Upper lobe of left lung (tissue), 6 donors: ENCODE measurements at places on chromosomes 7 and 10. TPM values are rescaled to one million over a fixed set of nuclear protein-coding genes. Genes with fewer than 3 reads are reported as not detected.

DNA sequence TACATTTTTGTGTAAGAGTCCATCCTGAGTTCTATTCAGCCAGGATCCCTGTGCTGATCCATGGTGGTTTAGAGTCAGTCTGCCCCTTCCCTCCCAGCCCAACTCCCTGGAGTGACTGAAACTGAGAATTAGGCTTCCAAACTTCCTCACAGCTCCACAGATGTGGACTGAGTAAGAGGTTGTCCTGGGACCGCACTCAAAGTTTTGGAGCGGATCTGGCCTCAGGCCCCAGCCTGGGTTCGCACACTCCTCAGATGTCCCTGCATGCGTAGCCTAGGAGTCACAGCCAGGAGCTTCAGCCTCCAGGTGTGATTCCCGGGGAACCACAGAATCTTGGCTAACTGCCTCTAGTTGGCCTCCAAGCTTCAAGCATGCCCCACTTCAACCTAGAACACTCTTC lies 218.1 kb downstream of the C7orf25 start:
- DNase-seq: peak; percentile 6

DNA sequence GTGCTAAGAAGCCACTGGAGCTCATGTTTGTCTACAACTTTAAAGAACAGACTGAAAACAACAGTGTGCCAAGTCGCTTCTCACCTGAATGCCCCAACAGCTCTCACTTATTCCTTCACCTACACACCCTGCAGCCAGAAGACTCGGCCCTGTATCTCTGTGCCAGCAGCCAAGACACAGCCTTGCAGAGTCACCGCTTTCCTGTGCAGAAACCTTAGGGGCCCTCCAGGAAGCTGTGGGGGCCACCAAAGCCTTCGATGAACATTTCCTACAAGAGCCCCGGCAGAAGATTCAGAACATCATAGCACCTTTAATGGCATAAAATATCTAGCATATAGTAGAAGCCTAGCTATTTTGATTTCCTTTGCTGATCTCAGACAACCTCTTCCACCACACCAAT lies 88.0 kb upstream of the PRSS58 start:
- no peak for DNase-seq

THSD7A gene
- 5.1 TPM for total RNA-seq

CCDC172 gene
- total RNA-seq: not detected

DNA sequence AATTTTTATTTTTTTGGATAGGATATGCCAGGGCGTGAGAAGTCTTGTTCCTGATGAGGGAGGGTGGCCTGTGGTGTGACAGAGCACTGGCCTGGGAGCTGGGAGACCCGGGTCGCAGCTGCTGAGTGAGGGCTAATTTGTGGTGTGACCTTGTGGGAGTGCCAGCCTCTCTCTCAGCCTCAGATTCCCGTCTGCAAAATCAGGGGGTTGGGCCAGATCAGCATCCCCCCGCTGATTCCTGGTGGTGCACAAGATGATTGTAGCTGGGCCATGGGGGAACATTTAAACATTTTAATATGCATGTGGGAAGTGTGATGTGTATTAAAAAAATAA lies 14.9 kb downstream of the TSPAN15 start:
- no peak for DNase-seq

DNA sequence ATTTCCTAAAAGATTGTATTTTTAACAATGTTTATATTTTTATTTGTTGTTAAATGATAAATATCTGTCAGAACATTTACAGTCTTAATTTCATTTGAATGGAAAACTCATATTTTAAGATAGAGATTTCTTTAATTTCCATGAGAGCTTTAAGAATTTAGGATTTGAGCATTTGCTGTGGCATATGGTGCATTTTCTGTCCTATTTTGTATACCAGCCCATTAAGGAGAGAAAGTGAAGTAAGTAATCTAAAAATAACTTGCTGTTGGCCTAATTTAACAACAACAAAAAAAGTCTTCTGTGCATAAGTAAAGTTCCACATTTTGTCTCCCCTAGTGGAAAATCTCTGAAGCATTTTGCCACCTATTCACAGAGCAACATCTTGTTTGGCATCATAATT lies 190.9 kb upstream of the PPP1R3A start:
- DNase-seq: no peak

- DNase-seq: no peak
Measured at GRCh38 chr7:47743965-47744591, 162.2 kb upstream of the TNS3 start.

DNA sequence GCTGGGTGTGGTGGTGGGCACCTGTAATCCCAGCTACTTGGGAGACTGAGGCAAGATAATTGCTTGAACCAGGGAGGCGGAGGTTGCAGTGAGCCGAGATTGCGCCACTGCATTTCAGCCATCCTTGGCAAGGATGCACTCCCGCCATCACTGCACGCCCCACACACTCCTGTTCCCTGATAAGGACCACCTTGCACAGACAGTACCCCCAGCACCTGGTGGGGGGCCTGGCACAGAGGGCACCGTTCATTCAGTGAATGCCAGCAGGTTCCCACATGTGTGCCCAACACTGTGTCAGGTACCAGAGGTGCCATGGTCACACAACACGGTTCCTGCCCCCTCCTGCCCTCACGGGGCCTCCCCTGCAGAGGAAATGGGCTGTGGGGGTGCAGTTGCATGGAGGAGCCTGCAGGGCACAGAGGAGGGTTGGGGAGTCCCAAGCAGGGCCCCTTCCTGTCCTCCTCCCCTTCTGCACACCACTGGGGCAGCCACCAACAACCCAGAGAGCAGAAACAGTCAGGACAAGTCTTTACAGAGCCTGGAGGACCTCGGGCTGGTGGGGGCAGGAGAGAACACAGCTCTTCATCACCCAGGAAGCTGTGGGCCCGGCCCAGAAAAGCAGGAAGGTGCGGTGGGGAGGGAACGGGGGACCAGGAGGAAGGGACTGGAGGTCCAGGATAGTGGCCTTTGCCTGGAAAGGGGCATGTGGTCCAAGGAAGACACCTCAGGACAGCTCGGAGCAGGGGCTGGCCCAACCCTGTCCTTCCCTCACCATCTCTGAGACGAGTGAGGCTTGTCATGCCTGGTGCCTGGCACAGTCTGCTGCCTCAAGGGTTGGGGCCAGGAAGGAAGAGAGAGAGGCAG lies 7.1 kb downstream of the CRYGN start:
- DNase-seq: peak; percentile 41

GRCh38 chr10:124640538-124641231 lies 103.5 kb downstream of the FAM53B start:
- DNase-seq: peak; percentile 89

PNLIPRP2 gene
- not detected for total RNA-seq

DNA sequence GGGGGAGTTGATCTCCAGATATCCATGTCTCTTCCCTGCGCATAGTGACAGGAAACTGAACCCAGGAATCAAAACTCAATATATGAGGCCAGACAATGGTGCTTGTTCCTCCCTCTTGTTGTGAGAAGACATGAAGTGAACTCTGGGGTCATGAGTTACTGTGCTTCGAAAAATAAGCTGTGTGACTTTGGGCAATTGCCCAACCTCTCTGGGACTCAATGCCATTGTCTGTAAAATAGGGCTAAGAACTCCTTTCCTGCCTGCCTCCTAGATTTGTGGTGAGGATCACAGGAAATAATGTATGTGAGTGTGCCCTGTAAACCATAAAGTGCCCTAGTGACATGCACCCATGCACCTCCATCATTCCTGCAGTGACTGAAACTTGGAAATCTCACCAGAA lies 48.4 kb downstream of the SYPL1 start:
- no peak for DNase-seq

DNA sequence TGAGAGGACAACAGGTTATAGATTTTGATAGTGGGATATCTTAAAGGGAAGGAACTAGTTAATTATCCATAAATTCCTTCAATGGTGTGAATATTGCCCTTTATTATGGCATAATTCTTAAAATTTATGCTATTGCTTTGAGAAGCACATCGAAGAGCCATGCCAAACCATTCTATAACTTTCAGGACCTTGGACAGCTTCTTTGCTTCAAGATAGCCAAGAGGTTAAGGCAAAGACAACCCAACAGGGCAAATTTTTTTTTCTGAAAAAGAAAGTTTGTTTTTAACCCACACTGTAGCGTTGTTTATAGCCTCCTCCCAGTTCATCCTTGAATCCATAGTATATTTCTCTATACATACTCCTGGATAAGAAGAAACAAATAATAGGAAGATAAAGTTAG lies 103.2 kb downstream of the NRG3 start:
- no peak for DNase-seq

DNA sequence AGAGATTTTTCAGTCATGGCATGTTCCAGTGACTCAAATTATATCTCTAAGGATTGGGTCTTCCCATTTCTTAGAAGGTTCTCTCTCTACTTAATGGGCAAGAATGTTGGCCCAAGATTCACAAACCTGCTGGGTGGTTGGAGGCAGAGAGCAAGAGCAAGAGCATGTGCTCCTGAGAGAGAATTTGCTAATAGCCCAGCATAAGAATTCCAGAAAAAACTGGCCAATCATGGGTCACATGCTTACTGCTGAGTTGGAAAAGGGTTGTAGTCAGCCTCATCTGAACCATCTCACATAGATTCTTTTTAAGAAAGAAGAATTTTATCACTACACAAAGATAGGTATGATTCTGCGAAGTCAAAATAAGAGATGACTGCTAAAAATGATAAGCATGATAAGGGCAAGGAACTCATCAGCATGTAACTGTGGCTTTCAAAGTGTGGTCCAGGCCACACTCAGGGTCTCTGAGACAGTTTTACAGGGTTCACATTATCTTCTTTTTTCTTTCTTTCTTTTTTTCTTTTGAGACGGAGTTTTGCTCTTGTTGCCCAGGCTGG lies 8.2 kb upstream of the VCL start:
- no peak for DNase-seq

DNA sequence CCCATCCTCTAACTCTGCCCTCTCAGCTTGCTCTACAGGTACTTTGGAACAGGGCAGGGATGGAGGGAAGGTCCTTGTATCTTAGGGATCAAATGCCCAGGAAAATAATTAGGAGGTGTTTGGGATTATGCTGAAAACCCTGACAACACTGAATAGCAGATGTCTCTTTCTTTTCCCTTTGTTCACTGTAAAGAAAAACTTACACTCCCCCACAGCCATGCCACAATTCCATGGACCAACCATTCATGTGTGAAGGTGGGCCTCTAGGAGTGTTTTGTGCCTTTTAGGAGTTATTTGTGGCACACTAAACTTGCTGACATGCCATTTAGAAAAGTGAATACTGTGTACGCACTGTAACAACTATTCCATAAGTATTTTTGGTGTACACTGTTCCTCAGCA lies 108.1 kb downstream of the SNX10 start:
- DNase-seq: no peak

NCF1 gene
- total RNA-seq: 61.8 TPM

- no peak for DNase-seq
Measured at GRCh38 chr7:116316838-116317628, 106.7 kb downstream of the TES start.

DNA sequence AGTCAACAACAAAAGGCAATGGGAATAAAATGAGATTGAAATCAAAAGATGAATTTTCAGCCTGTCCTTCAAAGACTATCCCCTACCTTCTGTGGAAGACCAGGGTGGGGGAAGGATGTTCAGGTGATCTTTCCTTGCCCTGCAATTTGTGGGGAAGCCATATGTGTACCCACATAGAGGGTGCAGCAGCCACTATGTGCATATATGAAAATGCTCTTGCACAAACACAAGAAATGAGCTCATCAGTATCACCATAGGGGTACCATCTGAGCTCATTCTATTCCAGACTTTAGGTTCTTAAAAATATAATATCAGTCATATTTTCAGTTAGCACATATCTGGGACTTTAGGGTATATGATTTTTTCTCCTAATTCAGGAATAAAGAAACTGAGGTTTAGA lies 17.7 kb downstream of the GIMAP5 start:
- no peak for DNase-seq

DNA sequence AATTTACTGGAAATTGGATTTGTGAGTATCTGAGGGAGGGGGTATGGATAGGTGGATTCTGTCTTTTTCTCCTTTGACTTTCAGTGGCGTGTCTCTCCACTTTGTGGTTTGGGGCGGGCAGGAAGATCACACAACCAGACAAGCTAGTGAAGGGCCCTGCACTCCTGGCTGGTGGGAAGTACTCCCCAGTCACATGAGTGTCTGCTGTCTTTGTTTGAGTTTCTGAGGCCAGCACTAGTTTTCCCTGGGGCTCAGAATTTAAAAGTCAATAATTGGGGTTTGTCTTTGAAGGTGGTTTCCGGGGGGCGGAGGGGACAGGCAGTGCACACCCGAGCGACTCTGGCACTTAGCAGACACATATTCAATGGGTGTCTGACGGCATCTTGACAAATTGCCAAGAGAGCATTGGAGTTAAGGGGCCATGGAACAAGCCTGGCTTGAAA lies 120.1 kb downstream of the WDFY4 start:
- no peak for DNase-seq

DNA sequence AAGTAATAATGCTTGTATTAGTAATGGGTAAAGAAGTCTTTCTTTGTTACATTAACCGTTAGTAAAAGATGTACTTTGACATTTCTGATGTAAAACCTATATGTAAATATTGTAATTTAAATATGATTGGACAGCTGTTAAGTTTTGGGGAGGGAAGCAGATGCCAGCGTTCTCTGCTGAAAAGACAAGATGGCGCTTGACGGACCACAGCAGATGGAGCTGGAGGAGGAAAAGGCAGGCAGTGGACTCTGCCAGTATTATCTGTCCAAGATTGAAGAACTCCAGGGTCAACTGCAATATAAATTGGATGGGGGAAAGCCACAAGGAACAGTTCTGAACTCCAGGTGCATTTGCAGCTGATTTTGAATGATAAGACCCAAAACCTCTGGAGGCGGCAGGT lies 86.9 kb downstream of the ZNRF2 start:
- DNase-seq: no peak

- DNase-seq: no peak
Measured at GRCh38 chr7:91050677-91051076, 213.6 kb upstream of the FZD1 start.

DNA sequence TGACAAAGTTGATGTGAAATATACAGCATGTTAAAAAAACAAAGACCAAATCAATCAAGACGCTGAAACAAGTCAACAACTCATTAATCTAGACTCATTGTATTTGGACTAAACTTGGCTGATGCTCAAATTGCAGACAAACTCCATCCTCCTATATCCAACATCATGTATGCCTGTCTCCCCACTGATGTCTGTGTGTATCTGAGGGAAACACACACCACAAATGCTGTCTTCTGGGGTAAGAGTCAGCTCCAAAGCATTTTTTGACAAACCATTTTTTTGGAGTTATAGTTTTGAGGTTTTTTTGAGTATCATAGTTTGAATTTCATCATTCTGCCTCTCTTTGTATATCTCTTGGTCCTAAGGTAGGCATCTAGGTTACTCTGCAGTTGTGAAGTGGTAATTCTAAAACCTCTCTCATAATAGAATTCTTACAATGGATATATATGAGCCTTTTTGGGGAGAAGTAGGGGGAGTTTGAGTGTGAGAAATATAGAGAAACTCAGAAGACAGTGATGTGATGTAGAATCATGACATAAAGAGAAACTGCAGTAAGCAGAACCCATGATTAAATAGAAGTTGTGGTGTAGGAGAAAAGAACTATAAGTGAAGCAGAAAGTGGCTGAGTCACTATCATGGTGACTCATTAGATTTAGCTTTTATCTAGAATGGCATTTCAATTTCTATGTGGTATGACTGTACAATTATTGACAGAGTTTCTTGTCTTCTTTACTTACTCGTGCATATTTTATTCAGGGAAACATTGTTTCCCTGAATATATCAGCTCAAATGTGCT lies 1531.1 kb upstream of the LRRTM3 start:
- no peak for DNase-seq

NANOS1 gene
- total RNA-seq: not detected

GRCh38 chr10:130804778-130805634 lies 506.5 kb downstream of the TCERG1L start:
- no peak for DNase-seq

ATRNL1 gene
- total RNA-seq: 0.74 TPM

ZNF804B gene
- total RNA-seq: not detected

- no peak for DNase-seq
Measured at GRCh38 chr10:9605231-9605630, 1412.4 kb upstream of the CELF2 start.
